Retina (tissue), 1 donor: ENCODE measurements at places on chromosomes 1 and 21.
A peak's percentile ranks its signal among the peaks of the same experiment; 100 is the strongest.

GRCh38 chr1:54623216-54624007 lies at the start of gene FAM151A:
FAM151A (minus strand) TSS chr1:54623525; CDS start chr1:54623395, 130 bp downstream.
- no peak for DNase-seq

- peak; percentile 89 for DNase-seq
These were observed 6.2 kb upstream of the ANKRD35 start for GRCh38 chr1:145891587-145892485.

GRCh38 chr1:168605443-168605842 lies 29.0 kb downstream of the XCL1 start:
- no peak for DNase-seq

GRCh38 chr1:167090314-167090942 lies at the start of gene GPA33:
GPA33 (minus strand) TSS chr1:167090377; CDS start chr1:167090287, 90 bp downstream.
- DNase-seq, result no peak

DNA sequence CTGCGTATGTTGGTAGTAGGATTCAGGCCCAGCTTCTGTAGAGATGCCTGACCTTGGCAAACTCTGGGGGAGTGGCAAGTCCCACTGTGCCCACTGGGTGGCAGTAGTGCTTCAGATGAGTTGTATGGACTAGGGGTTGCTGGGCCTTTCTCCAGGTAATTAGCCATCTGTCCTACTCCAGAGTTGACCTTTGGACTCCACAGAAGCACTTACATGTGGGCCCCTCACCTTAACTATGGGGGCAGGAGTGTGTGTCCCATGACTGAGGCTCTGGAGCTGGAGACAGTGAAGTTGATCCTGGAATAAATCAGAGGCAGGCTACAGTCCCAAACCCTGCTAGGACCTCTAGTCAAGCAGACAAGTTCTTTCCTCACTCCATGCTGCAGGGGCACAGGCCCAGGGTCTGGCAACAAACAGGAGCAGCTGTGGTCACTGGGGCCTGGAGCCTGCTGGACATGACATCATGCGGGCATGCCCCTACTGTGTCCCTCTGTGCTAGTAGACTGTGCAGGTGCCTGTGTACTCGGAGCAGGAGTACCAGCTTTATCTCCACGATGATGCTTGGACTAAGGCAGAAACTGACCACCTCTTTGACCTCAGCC lies 4.6 kb downstream of the DMAP1 start:
- DNase-seq, result peak; percentile 79

DNA sequence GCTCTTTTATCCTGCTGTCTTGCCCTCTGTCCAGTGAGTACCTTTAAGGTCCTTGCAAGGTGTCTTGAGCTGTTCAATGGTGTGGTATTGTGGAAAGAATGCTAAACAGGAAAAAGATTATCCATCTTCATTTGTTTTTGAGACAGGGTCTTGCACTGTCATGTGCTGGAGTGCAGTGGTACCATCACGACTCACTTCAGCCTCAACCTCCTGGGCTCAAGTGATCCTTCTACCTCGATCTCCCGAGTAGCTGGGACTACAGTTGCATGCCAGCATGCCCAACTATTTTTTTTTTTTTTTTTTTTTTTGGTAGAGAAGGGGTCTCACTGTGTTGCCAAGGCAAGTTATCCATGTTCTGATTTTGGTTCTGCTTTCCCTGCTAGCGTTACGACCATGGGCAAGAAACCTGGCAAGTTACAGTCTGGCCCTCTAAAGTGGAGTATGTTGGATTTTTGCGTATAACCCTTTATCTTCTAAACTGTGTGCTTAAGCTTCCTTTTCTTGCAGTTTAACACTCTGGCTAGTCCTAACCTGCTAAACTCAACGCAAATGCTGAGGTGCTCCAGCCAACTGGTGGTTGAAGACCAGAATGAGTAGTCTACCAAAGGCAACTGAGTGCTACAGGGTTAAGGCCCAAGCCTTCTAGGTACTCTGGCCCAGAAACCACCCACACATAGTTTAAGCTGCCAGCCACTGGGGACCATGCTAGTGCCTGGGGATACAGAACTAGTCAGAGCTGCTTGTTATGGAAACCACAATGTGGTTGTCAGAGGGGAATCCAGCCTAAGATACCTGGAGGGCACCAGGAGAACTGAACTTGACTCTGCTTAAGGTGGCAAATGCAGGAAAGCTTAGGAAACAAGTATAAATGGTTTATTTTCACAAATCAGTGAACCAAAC lies 7.9 kb downstream of the RPL11 start:
- DNase-seq, result no peak

DNA sequence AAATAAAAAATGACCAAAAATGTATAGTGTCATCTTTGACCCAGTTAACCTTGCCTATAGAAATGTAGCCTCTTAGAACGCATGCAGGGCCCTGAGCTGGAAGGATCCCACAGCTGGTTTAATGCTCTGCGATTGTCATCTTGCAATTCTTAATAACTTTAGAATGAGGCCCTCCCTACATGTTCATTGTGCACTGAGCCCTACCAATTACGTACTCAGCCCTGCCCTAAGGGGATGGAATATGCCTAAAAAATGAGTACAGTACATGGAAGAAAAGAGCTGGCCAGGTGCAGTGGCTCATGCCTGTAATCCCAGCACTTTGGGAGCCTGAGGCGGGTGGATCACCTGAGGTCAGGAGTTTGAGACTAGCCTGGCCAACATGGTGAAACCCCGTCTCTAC lies 57.8 kb upstream of the BCAR3 start:
- DNase-seq, result no peak
